ENCODE measurements at places on chromosomes 12 and 14. TPM values are rescaled to one million over a fixed set of nuclear protein-coding genes. Genes with fewer than 3 reads are reported as not detected.
A peak's percentile ranks its signal among the peaks of the same experiment; 100 is the strongest.

GRCh38 chr12:30463636-30464035 is 232.0 kb downstream of the IPO8 start:
- no peak for DNase-seq
- H3K27ac ChIP-seq = no peak overlapping the region
- no peak overlapping the region for H3K4me3 ChIP-seq
- H3K27me3 ChIP-seq = no peaks in the 10 kb centered on the region

The GPRC5D gene
- not detected for total RNA-seq

The DTD2 gene
- total RNA-seq = 18.7 TPM

The KIF26A gene
- total RNA-seq = 0.13 TPM

GRCh38 chr14:76373456-76373855 is 2.5 kb upstream of the ESRRB start:
- no peaks in the 10 kb centered on the region for H3K4me1 ChIP-seq
- no peaks in the 10 kb centered on the region for H3K36me3 ChIP-seq
- H3K27me3 ChIP-seq = no peaks in the 10 kb centered on the region
- H3K27ac ChIP-seq = no peak overlapping the region

The ACRBP gene
- 20.3 TPM for total RNA-seq

DNA sequence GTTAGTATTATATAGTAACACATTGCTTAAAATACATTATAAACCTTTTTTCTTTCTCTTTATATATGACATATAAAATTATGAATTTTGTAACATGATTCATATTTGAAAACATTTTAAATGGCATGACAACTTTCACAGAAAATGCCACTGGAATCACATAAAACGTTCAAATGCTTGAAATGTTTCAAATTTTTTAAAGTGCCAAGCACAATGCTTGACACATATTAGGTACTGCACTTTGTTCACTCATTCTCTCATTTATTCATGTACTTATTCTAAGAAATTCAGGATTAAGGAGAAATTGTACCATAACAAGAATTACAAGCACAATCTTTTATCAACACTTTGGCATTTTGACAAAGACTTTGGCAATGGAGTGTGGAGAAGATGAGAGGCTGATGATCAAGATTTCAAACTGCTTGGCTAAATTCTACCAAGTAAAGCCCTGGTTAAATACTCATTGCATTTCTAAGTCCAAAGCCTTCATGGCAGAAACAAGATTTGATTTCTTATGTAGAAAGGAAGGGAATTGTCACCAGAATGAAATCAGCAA is 232.2 kb downstream of the C12orf50 start:
- no peaks in the 10 kb centered on the region for H3K36me3 ChIP-seq
- H3K4me3 ChIP-seq = no peak overlapping the region
- H3K4me1 ChIP-seq = no peaks in the 10 kb centered on the region
- no peak for DNase-seq
- H3K27me3 ChIP-seq = no peaks in the 10 kb centered on the region
- H3K27ac ChIP-seq = no peak overlapping the region

The OR6C2 gene
- total RNA-seq = not detected

- no peaks in the 10 kb centered on the region for H3K36me3 ChIP-seq
- no peak overlapping the region for H3K27ac ChIP-seq
- DNase-seq = no peak
Measured at GRCh38 chr14:64550621-64551333, 1.0 kb downstream of the PPP1R36 start.

DNA sequence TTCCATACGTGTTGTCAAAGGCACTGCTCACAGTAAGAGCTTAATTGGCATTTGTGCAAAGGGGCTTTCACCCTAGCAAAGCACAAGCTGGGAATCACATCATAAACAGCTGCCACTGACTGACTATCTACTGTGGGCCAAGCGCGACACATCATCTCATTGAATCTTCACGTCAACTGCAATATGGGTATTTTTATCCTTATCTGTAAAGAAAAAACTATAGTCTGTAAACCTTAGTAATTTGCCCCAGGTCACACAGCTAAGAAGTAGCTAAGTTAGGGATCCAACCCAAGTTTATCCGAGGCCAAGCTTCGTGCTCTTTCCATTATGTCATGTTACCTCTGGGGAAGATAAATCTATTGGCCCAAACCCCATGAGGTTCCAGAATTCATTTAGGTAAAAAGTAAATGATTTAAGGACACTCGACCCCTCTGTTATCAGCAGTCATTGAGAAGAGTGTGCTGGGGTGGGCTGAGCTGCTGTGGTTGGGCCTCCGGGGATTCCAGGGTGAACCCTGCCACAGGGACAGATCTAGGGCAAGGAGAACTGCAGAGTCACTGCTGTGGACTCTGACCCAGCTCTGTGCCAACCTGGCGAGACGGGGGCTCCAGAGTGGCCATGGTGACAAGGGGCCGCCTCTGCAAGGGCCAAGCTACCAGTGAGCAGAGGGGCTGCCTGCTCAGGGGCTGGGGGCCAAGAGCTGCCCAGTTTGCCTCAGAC is 27.6 kb downstream of the NCKAP5L start:
- H3K27me3 ChIP-seq = no peaks in the 10 kb centered on the region
- no peak for DNase-seq
- peaks cover 69% of the 10 kb centered on the region for H3K36me3 ChIP-seq
- no peak overlapping the region for H3K27ac ChIP-seq
- no peaks in the 10 kb centered on the region for H3K4me1 ChIP-seq

The CPM gene
- total RNA-seq = 1.8 TPM

- H3K27me3 ChIP-seq = no peaks in the 10 kb centered on the region
- no peaks in the 10 kb centered on the region for H3K36me3 ChIP-seq
- peak; percentile 50 for DNase-seq
- H3K4me1 ChIP-seq = peaks cover 3% of the 10 kb centered on the region
- H3K4me3 ChIP-seq = peak overlapping the region; percentile 35
Measured at GRCh38 chr14:22096514-22096895, 422.9 kb upstream of the OR4E1 start.

- no peak overlapping the region for H3K4me3 ChIP-seq
- no peak for DNase-seq
- no peaks in the 10 kb centered on the region for H3K27me3 ChIP-seq
- H3K4me1 ChIP-seq = no peaks in the 10 kb centered on the region
- H3K27ac ChIP-seq = no peak overlapping the region
Measured at GRCh38 chr12:111764120-111764821, 2.5 kb upstream of the ALDH2 start.

- no peaks in the 10 kb centered on the region for H3K4me1 ChIP-seq
- no peaks in the 10 kb centered on the region for H3K27me3 ChIP-seq
- H3K4me3 ChIP-seq = no peak overlapping the region
- H3K27ac ChIP-seq = no peak overlapping the region
- H3K36me3 ChIP-seq = no peaks in the 10 kb centered on the region
- no peak for DNase-seq
Measured at GRCh38 chr12:117235261-117235660, 45.0 kb upstream of the FBXO21 start.

All from naive thymus-derived CD4-positive, alpha-beta T cell (primary cell).